ENCODE measurements at places on chromosomes 1 and 21.
A peak's percentile ranks its signal among the peaks of the same experiment; 100 is the strongest.

GRCh38 chr1:20443703-20444586 lies 42.1 kb downstream of the CAMK2N1 start:
- DNase-seq: no peak

DNA sequence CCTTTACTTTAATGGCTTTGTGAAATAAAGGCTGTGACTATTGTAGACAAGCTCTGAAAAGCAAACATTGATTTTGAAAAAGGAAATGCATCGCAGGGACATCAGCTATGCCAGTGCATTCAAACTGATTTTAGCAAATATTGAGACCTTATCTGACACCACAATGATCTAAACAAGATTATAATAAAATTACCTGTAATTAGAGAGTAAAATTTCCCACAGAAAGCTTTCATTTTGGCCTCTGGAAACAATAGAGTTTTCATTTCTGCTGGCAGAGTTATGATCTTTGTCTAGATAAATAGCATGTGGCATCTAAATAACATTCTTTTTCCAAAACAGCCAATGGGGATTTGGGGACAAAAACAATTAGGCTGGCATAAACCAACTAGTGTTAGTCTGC lies 650.4 kb upstream of the PRMT6 start:
- no peak for DNase-seq

DNA sequence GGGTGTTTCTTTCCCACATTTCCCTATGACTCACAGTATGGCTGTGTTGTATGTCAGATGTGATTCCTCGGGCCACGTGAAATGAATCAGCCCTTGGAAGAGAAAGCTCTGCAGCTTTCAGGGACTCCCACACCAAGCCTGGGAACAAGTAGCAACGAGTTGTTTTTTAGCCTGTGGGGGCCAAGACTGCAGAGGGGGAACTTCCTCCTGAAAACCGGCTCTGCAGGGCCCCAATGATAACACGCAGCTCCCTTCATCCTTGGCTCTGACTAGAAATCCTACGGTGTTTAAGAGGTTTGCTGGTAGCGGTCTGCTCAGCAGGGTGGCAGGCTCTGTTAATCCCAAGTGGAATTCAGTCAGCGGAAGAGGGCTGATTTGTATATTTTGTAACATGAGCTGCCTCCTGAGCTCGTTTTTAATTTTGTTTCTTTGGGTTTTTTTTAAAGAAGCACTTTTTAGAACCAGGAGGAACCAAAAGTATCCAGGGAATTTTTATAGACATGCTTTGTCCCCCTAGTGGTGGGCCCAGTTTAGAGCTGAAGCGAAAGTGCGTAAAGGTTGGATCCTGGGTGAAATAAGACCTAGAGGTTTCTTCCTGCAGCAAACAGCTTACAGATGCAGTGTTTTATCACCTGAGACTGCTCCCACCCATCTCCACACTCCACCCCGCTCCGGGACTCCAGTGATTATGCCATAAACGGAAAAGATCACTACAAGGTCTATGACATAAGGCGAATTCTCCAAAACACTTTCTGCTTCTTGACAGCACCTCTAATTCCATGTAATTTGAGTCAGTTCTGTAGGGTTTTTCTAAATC lies 48.8 kb downstream of the LAMC2 start:
- DNase-seq: peak; percentile 55

GRCh38 chr21:36551731-36552433 lies 72.0 kb upstream of the CLDN14 start:
- DNase-seq: no peak

GRCh38 chr1:101506541-101507164 lies 269.8 kb downstream of the S1PR1 start:
- DNase-seq: no peak

- DNase-seq: no peak
Observed at GRCh38 chr1:16334655-16335340, 17.5 kb downstream of the FBXO42 start.

DNA sequence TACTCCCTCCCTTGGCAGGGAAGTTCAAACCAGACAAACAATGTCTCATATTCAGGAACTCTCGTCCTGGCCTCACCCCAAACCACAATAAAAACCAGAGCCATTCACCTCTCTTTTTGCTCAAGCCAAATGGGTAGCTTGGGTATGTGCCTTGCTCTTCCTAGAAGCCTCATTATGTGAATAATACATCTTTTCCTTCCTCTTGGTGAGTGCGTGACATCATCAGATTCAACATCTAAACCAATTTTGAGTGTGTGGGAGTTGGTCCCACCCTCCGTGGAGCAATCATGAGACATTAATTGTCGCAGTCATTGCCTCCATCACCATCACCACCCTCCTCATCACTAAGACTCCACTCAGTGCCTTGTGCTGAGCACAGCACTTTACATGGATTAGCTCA lies 482.9 kb downstream of the PTPRU start:
- no peak for DNase-seq

DNA sequence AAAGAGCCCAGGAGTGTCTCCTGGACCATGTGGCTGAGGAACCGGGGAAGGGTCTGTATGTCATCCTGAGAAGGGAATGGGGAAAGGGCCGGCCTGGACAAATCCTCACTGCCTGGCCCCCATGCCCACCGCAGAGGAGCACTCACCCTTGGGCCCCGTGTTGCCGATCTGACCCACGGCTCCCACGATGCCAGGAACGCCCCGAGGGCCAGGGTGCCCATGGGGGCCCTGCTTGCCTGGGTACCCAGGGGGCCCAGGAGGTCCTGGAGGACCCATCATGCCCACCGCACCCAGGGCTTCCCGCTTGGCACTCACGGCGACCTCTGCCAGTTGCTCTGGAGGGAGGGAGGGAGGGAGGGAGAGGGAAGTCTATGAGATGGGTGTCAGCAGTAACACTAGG lies 14.6 kb downstream of the COL9A2 start:
- no peak for DNase-seq

DNA sequence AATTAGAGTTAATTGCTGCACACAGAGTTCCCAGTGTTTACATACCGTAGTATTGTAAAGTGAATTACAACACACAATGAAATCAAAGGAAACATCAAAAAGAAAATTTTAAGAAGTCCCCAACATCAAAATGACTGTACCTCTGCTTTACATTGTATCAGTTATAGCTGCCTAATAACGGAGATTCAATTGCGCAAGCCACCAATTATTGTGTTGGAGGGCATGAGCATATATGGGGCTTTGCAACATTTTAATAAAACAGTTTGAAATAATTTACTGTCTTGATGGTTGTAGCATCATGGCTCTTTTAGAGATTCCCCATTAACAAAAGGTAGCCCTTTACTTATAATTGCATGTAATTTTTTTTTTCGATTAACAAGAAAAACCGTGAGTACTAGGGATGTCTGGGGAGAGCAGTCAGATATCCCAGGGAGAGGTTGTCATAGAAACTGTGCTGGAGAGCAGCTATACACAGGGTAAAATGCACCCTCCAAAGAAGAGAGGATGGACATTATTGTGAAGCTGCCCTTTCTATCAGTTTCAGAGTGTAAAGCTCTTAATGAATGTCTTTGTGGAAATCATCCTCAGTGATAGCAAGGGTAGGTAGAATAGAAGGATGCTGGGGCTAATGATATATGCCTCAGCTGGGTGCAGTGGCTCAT lies 55.9 kb upstream of the BTG3 start:
- DNase-seq: no peak

GRCh38 chr1:205480349-205480985 lies 24.0 kb upstream of the CDK18 start:
- DNase-seq: no peak

DNA sequence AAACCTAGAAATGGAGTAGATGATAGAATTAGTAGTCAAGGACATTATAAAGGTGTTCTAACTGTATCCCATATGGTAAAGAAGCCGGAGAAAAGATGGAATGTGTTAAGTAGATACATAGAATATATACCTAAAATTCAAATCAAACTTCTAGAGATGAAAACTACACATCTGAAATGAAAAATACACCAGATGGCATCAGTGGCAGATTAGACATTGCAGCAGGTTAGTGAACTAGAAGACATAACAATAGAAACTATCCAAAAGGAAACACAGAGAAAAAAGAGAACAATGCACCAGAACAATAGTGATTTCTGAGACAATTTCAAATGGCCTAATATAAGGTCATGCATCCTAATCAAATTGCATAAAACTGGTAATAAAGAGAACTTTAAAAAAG lies 26.9 kb downstream of the ZBTB21 start:
- DNase-seq: no peak

- DNase-seq: peak; percentile 39
Observed at GRCh38 chr1:16386454-16387113, 19.5 kb downstream of the SZRD1 start.

DNA sequence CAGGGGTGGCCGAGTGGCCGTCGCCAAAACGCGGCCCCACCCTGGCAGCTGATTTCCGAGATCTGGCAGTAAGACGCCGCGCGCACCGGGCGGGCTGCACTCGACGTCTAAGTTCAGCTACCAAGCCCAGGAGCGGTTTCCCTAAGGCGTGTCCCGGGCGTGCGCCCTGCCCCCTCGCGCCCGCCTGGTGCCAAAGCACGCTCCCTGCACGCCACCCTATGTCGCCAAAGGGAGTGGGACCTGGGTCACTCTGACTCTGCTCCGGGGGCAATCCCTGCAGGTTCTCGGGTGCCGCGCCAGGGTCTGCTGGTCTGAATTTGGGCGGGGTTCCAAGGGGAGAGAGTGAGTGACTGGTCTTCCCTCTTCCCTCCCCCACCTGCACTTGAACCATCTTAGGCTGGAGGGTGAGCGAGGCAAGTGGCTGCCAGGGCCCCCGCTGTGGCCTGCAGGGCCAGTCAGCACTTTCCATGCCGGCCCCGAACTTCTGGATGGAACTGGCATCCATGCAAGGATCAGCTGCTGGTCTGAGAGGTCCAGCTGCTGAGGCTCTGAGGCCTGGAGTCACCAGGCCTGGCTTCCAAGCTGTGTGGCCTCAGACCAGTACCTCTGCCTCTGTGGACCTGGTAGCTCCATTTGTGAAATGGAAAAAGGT lies at the start of gene LRRC38:
TSS of gene LRRC38 (minus strand) at position 109 of the 652 bp plus-strand sequence. CDS start 410 bp downstream, outside the sequence.
- DNase-seq: no peak

- DNase-seq: peak; percentile 75
Observed at GRCh38 chr1:34162852-34163766, 1.9 kb downstream of the CSMD2 start.

DNA sequence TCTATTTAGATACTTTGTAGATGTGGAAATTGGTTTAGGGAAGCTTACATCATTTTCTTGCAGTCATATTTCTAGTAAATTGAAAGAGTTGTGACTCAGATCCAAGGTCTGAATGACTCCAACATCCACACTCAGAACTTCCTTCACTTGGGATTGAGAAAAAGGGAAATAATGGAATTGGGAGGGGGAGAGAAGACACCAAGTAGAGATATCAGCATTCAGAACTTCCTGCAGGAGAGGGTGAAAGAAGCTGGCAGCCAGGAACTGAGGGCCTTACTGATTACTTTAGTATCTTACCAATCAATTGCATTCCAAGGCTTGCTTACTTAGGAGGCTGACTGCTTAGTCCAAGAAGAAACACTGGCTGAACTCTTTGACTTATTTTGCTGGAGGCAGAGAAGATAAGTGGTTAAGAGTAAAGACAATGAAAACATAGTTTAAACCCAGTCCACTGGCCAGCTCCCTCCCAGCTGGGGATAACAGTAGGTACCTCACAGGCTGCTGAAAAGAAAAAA lies 21.7 kb downstream of the APP start:
- DNase-seq: no peak

DNA sequence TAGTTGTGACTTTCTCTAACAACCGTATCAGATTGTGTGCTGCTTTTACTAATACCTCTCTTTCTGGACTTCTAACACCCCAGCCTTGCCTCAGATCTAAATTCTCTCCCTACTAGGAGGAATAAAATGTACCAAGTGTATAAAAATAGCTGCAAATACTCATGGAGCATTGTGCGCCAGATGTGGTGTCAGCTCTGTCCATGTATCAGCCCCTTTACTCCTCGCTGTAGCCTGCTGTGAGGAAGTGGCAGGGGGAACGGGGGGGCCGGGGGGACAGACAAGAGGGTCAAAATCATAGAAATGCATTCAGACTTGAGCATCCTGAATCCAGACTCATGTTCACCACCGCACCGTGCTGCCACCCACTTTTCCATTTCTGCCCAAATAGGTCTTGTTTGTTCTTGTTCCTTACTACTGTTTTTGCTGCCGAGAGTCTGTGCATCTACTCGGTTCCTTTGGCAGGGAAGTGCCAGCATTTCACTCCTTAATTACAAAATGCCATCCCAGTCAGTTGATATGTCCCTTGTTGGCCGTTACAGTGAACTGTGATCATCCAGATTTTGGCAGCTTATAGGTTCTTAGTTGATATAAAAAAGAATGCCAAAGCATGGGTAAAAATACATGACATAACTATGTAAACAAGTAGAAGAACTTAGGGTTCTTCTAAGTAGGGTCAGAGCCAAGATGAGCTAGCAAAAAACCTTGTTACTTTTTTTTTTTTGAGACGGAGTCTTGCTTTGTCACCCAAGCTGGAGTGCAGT lies 76.4 kb downstream of the UBE4B start:
- no peak for DNase-seq

DNA sequence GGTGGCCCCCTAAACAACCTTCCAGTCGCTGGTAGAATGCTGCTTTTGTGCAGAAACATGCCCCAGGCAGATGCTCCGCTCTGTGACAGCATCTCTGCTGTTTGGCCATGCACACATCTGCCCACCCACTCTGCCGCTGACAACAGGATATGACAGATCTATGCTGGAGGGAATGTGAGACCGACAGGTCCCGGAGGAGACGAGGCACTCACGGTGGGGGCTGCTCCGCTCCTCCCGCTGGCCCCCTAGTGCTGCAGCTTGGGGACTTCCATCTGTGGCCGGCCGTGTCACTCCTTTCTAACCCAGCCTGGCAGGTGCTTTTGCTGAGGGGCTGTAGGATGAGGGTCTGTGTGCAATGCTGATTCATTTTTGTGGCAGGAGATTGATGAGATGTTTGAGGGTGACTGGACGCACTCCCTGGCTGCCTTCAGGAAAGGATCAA lies 49.1 kb upstream of the DMRTB1 start:
- DNase-seq: no peak

GRCh38 chr1:44310006-44310405 lies 45.1 kb downstream of the ERI3 start:
- DNase-seq: no peak

DNA sequence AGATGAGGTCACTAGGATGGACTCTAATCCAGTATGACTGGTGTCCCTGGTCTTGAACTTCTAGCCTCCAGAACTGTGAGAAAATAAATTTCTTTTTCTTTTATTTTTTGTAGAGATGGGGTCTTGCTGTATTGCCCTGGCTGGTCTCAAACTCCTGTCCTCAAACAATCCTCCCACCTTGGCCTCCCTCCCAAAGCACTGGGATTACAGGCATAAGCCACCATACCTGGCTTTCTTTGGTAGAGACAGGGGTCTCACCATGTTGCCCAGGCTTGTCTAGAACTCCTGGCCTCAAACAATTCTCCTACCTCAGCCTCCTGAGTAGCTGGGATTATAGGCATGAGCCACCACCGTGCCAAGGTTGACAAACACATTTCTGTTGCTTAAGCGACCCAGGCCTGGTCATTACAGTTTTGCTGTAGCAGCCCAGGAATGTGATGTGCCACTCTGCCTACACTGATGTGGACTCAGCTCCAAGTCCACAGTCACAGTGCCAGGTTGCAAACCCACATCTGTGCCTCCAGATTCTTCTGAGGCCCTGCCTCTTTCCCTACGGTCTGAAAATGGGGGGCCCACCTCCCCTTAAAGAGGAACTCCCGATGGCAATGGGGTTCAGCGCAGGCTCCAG lies 15.9 kb downstream of the PYCR2 start:
- peak; percentile 0 for DNase-seq

GRCh38 chr1:85462931-85463649 lies 1.9 kb downstream of the DDAH1 start:
- DNase-seq: no peak

GRCh38 chr1:89672489-89673183 lies 39.7 kb downstream of the LRRC8C start:
- DNase-seq: no peak

GRCh38 chr1:36829961-36830360 lies 204.4 kb downstream of the GRIK3 start:
- no peak for DNase-seq
